ENCODE measurements at places on chromosomes 3 and 15. TPM values are rescaled to one million over a fixed set of nuclear protein-coding genes. Genes with fewer than 3 reads are reported as not detected.

CPN2 gene
- 0.10 TPM for total RNA-seq

UPK1B gene
- 0.59 TPM for total RNA-seq

PIF1 gene
- 1.9 TPM for total RNA-seq

WWTR1 gene
- 83.2 TPM for total RNA-seq

SERINC4 gene
- 0.10 TPM for total RNA-seq

SLC22A14 gene
- 0.30 TPM for total RNA-seq

EEF1AKMT4 gene
- 1.7 TPM for total RNA-seq

CLRN1 gene
- not detected for total RNA-seq

UTS2B gene
- 0.39 TPM for total RNA-seq

C3orf49 gene
- not detected for total RNA-seq

XCR1 gene
- 0.39 TPM for total RNA-seq

FEM1B gene
- total RNA-seq = 70.7 TPM

SMCO1 gene
- total RNA-seq = 0.79 TPM

TNNC1 gene
- 98.9 TPM for total RNA-seq

KNG1 gene
- total RNA-seq = not detected

ABHD17C gene
- total RNA-seq = 6.8 TPM

B3GALNT1 gene
- 19.2 TPM for total RNA-seq

CADPS gene
- 2.4 TPM for total RNA-seq

LMAN1L gene
- total RNA-seq = 0.20 TPM

SLC28A1 gene
- not detected for total RNA-seq

CORO2B gene
- 2.4 TPM for total RNA-seq

STARD9 gene
- 41.8 TPM for total RNA-seq

CFAP91 gene
- total RNA-seq = 0.69 TPM

TMEM44 gene
- total RNA-seq = 9.9 TPM

TPRG1 gene
- 9.6 TPM for total RNA-seq

CCR2 gene
- 2.9 TPM for total RNA-seq

STRIT1 gene
- total RNA-seq = 2.5 TPM

PFN2 gene
- total RNA-seq = 91.9 TPM

ZMAT3 gene
- total RNA-seq = 4.7 TPM

ST3GAL6 gene
- 11.2 TPM for total RNA-seq

TSC22D2 gene
- 28.0 TPM for total RNA-seq

FLNB gene
- 136 TPM for total RNA-seq

GCSAM gene
- 1.2 TPM for total RNA-seq

DLL4 gene
- total RNA-seq = 7.6 TPM

RLBP1 gene
- total RNA-seq = not detected

TNIK gene
- total RNA-seq = 5.7 TPM

EFL1 gene
- 21.0 TPM for total RNA-seq

TUSC7 gene
- total RNA-seq = not detected

SLC24A1 gene
- total RNA-seq = 4.8 TPM

FBXL2 gene
- 13.8 TPM for total RNA-seq

ATP13A5 gene
- 3.7 TPM for total RNA-seq

ISG20 gene
- total RNA-seq = 3.5 TPM

Data from skin of body (tissue), 3 donors.